ENCODE measurements at places on chromosomes 3 and 15.

GRCh38 chr3:155335724-155336354, 42.4 kb upstream of the STRIT1 start:
- no peak for DNase-seq

DNA sequence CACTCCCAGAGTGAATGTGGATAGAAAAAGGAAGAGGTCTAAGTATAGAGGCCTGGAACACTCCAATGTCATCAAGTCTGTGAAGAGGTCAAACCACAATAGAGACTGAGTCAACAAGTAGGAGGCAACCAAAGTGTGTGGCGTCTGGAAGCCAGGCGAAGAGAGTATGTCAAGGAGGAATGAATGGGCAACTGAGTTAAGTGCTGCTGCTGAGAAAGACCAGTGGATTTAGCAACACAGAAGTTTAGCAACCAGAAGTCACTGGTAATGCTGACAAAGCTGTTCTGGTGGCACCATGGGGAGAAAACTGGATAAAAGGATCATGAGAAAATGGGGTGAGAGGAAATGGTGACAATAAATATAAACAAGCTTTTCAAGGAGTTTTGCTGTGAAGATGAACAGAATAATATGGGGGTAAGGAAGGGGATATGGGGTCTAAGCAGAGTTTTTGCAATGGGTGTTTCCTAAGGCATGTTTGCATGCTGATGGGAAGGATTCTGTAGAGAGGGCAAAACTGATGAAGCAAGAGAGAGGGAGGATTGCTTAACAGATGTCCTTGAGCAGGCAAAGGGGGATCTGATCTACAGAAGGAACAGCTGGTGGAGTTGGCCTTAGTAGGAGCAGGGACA, 38.4 kb downstream of the PCOLCE2 start:
- no peak for DNase-seq

DNA sequence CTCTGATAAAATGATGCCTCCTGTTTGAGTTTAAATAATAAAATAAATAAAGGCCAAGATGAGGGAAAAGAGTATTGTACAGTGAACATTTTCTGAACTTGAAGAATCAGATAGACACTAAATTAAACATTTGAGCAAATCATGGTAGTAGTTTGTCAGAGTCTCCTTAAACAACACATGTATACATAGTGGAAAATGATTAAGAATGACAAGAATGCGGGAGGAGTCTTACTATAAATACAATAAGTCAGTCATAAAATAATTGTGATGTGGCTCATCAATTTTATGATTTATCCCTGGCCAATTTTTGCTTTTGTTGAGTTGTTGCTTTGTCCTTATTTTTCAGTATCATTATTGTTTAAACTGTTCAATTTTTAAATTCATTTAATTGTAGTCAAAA, 158.0 kb upstream of the TMC3 start:
- DNase-seq, result no peak

GRCh38 chr15:51735228-51736010, 2.0 kb downstream of the LYSMD2 start:
- DNase-seq, result no peak

Data from activated T-cell treated with anti-CD3 and anti-CD28 coated beads, Interleukin-2, amount 50 U/mL, for 24 hours (primary cell).